Cardiac fibroblast (primary cell): ENCODE measurements at places on chromosomes 2 and 18.

GRCh38 chr2:18891600-18892345 is 302.4 kb upstream of the NT5C1B start:
- no peak for DNase-seq

GRCh38 chr2:144165599-144166250 is 354.2 kb downstream of the ZEB2 start:
- DNase-seq = no peak

DNA sequence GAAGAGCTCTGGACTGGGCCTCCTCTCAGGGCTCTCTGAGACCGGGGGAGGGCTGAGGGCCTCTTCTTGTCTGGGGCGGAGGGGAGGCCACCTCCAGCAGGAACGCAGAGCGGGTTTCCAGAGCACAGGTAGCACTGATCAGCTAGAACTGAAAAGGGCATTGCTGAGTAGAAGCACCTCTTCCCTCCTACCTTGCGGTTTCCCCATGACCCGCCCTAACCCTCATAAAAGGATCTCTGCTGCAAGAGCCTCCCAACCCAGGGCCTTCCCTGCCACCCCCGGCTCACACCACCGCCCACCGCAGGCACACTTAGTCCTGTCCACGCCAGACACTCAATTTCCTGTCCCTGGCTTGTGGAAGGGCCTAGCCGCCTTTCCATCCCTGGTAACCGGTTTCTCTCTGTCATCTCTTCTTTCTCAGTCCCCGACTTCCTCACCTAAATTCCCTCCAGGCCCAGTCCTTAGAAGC is 966 bp downstream of the ADCY3 start:
- DNase-seq = peak; percentile 26

DNA sequence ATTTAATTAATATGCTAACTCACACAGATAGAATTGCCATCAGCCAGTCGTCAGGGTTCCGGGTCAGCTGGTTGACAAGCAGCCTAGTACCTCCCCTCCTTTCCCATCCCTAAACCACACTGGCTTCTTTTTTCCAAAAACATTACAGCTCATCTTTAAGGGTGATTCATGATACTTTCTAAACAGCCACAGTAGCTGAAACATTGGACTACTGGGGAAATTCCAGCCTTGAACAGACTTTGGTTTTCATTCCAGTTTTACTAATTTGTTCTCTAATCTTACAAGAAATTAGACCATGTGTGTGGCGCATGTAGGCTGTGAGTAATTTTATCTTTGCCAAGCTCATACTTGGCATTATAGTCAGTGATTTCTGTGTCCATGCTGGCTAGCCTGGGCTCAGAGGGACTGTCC is 110.8 kb downstream of the FMNL2 start:
- DNase-seq = peak; percentile 94

DNA sequence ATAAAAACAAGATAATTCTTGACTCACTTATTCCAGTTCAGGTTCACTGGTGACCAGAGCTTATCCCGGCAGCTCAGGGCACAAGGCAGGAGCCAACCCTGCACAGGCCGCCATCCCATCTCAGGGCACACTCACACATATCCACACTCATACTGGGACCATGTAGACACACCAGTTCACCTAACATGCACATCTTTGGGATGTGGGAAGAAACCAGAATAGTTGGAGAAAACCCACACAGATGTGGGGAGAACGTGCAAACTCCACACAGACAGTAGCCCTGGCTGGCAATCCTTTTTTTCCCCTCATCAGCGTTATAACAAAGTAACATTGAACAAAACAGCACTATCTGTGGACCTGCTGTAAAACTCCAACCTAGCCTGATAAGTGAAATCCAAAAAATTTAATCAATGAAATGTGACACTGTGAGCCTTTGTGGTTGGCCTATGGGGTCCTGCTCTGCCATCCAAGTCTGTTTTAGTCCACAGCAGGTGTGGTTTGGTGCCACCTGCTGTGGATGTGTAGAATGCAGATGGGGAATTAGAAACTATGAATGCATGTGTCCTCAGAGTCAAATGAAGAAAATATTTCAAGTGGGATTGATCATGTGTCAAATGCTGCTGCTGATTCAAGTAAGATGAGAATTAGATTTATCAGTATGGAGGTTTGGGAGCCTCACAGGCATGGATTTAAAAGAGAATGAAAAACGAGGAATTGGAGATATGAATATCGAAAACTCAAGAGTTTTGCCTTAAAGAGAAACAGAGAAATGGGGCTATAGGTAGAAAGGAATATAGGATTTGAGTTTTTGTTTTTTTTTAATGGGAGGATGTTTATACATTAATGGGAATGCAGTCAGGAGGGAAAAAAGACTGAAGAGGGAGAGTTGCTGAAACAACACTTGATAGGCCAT is 47.0 kb downstream of the UGP2 start:
- DNase-seq = peak; percentile 53

GRCh38 chr2:219907011-219907365 is 279.6 kb downstream of the SLC4A3 start:
- DNase-seq = no peak
